ENCODE measurements at places on chromosomes 11 and 22. TPM values are rescaled to one million over a fixed set of nuclear protein-coding genes. Genes with fewer than 3 reads are reported as not detected.

OR5A1 gene
- not detected for total RNA-seq

FBLN1 gene
- total RNA-seq = 255 TPM

HEPHL1 gene
- not detected for total RNA-seq

SYCE3 gene
- total RNA-seq = 3.5 TPM

LRRC56 gene
- total RNA-seq = 0.49 TPM

TRPM5 gene
- not detected for total RNA-seq

TRIM51 gene
- not detected for total RNA-seq

ZBTB3 gene
- total RNA-seq = 9.4 TPM

ZNF214 gene
- total RNA-seq = 1.00 TPM

RAB36 gene
- 4.4 TPM for total RNA-seq

MMP13 gene
- total RNA-seq = not detected

OR51I1 gene
- not detected for total RNA-seq

C11orf87 gene
- not detected for total RNA-seq

UBQLN3 gene
- 0.24 TPM for total RNA-seq

LRRC74B gene
- not detected for total RNA-seq

MISFA gene
- total RNA-seq = not detected

OR10G4 gene
- total RNA-seq = not detected

UCP3 gene
- not detected for total RNA-seq

POU2AF3 gene
- not detected for total RNA-seq

OR52A1 gene
- total RNA-seq = not detected

BARX2 gene
- total RNA-seq = not detected

NEU3 gene
- total RNA-seq = 3.6 TPM
